ENCODE measurements at places on chromosomes 3 and 15.

DNA sequence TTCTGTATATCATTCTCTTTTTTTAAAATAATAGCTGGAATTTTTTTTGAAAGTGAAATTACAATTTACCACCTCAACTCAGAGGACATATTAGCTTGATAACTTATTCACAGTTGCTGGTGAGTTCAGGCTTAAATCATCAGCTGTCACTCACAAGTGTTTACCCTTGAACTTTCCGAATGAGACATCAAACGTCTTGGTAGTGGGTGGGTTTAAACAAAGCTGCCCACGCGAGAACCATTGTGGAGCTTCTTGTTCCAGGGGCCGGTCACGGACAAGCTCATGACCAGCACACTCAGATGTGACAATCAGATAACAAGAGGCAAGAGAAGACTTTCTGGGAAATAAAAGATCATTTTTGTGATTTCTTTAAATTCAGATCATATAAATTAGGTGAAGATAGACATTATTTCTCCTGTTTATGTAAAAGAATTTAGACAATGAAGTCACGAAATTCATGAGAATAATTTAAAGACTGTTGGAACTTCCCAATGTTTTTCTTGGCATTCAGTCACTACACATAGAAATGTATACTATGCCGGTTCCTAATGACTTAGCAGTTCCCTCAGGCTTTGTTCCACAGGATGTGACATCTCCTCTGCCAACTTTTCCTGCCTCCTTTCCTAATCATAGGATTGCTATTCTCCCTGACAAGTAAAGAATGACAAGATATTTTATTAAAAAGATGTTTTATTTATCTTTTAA lies 29.3 kb downstream of the BTD start:
- H3K27ac ChIP-seq: no peak overlapping the region
- no peak overlapping the region for H3K4me3 ChIP-seq
- DNase-seq: no peak
- H3K4me1 ChIP-seq: peaks cover 61% of the 10 kb centered on the region
- H3K36me3 ChIP-seq: peaks cover under 1% of the 10 kb centered on the region

DNA sequence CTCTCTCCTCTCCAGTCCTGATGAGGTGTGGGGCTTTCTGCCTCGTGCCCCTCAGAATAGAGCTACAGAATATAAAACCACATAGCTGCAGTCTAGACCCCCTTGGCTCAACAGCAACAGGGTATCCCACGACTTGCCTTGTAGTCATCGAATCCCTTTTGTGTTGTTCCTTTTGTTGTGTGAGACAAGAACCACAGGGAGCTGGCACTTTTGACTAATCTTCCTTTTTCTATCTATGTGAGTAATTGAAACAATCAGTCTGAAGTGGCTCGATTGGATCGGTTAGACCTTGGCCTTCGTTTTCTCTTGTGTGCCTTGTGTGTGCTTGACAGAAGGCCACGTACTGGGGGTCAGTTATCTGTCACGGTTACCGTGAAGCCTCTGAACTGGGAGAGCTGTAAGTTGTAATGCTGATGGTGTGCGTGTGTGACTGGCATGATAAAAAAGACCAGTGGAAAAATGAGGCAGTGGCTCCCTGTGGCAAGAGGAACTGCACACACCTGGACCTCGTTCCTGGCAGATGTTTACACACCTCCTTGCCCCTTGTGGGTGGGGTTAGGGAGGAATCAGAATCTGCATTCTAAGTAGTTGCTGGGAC lies 23.2 kb upstream of the IQCF6 start:
- H3K36me3 ChIP-seq: no peaks in the 10 kb centered on the region
- H3K27me3 ChIP-seq: no peaks in the 10 kb centered on the region
- peak overlapping the region; percentile 13 for H3K4me3 ChIP-seq
- H3K27ac ChIP-seq: peak overlapping the region; percentile 57
- no peak for DNase-seq

- no peak for DNase-seq
- H3K27ac ChIP-seq: no peak overlapping the region
- peaks cover 2% of the 10 kb centered on the region for H3K4me1 ChIP-seq
- no peaks in the 10 kb centered on the region for H3K27me3 ChIP-seq
- no peak overlapping the region for H3K4me3 ChIP-seq
These were observed 105.9 kb downstream of the ROBO1 start for GRCh38 chr3:79661896-79662295.

DNA sequence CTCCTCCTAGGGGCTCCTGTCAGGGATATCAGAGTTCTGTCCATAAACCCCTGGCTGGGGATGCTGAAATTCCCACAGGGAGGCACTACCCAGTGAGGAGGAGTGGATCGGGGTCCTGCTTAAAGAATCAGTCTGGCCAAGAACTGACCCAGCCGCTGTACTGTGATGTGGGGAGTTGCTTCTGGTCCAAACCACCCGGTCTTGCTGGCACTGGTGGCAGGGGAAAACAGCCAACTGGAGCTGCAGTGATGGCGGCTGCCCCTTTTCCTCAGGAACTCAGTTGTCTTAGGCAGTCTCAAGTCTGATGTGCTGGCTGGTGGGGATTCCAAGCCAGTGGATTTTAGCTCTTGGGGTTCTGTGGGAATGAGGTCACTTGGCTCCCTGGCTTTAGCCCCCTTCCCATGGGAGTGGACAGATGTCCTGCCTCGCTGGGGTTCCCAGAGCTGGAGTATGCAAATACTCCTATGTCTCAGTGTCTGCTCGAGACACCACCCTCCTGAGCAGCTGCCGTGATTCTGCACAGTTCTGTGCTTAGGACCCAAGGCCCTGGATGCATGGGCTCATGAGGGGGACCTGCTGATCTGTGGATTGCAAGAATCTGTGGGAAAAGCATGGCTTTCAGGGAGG lies 97.1 kb downstream of the SLC25A26 start:
- H3K27me3 ChIP-seq: no peaks in the 10 kb centered on the region
- no peak for DNase-seq
- H3K4me3 ChIP-seq: no peak overlapping the region
- H3K27ac ChIP-seq: no peak overlapping the region
- peaks cover 18% of the 10 kb centered on the region for H3K4me1 ChIP-seq
- H3K36me3 ChIP-seq: peaks cover 2% of the 10 kb centered on the region

DNA sequence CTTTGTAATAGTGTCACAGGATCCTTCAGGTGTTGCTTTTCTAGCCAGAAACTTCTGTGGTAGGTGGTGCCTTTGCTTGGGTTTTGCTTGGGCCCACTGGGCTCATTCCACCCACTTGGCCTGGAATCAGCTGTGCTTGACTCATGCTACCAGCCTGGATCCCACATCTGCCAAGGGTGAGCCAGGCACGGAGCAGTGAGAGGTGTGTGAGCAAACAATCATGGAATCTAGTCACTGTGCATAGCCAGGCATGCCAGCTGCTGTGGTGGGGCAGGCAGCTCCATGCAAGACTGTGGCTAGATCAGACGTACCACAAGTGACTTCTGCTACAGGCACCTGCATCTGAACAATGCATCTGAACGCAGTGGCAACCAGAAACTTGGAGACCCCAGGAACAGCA lies 275.9 kb downstream of the UBE2E2 start:
- H3K4me3 ChIP-seq: no peak overlapping the region
- H3K27ac ChIP-seq: no peak overlapping the region
- no peaks in the 10 kb centered on the region for H3K27me3 ChIP-seq
- DNase-seq: no peak

DNA sequence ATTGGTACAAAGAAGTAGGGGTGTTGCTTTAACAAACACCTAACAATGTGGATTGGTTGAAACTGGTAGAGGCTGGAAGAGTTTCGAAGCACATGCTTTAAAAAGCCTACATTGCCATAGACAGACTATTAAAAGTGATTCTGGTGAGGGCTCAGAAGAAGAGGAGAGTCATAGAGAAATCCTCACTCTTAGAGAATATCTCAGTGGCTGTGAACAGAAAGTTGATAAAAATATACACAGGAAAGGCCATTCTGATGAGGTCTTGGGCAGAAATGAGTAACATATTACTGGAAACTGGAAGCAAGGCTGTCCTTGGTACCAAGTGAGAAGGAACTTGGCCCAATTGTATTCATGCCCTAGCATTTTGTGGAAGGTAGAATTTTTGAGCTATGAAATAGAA lies 173.7 kb upstream of the CRBN start:
- H3K27me3 ChIP-seq: no peaks in the 10 kb centered on the region
- no peak overlapping the region for H3K4me3 ChIP-seq
- no peaks in the 10 kb centered on the region for H3K4me1 ChIP-seq
- no peak for DNase-seq

DNA sequence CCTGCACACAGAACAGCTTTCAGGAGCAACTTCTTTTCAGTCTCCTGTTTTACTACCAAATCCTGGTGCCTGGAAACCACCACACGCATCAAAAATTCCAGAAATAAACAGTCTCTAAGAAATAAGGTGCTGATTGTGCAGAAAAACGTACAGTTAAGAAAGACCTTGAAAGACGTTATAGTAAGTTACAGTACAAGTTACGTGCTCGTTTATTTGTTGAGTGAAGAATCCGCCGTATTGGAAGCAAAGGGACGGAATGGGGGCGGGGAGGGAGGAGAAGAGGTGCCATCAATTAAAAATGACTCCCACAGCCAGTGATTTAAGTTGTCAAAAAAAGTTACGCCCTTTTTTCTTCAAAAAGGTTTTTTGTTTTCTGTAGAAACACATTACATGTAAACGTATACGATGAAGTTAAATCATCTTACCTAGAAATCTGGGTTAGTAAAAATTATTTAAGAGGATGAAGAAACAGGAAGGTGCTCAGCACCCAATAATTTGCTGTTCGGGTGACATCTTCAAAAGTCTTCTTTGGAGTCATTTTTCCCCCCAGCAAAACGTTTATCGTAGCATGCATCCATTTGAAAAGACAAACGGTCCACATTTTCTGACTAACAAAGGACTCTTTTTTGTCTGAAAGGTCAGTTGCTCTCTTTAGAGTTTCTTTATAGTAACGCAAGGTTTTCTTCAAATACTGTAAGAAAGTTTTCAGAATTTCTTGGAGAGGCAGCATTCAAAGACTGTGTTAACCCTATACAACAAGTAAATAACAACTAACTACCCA lies 782 bp upstream of the UACA start:
- peak overlapping the region; percentile 91 for H3K27ac ChIP-seq
- H3K27me3 ChIP-seq: peaks cover 3% of the 10 kb centered on the region
- no peak for DNase-seq
- peaks cover 33% of the 10 kb centered on the region for H3K4me1 ChIP-seq
- H3K4me3 ChIP-seq: peak overlapping the region; percentile 84
- no peaks in the 10 kb centered on the region for H3K36me3 ChIP-seq

- no peaks in the 10 kb centered on the region for H3K27me3 ChIP-seq
- no peaks in the 10 kb centered on the region for H3K36me3 ChIP-seq
- no peak for DNase-seq
These were observed 36.0 kb upstream of the ARPIN start for GRCh38 chr15:89948796-89949195.

DNA sequence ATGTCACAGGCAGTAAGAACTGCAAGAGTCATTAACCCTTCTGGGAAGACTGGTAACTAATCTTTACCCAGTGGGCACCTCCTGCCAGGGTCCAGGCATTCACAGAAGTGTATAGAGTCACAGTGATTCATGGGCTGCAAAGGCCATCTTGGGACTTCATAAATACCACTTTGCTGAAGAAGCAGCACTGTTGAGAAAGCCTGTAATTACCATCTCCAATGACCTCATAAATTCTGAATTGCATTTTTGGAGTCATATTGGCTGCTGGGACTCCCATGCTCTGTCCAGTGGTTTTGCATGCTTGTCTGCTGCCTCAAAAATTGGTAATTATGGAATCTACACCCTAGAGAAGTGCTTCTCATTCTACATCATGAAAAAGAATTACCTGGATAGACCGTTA lies 837.2 kb downstream of the NTRK3 start:
- peaks cover 11% of the 10 kb centered on the region for H3K4me1 ChIP-seq
- H3K27me3 ChIP-seq: no peaks in the 10 kb centered on the region
- DNase-seq: no peak

DNA sequence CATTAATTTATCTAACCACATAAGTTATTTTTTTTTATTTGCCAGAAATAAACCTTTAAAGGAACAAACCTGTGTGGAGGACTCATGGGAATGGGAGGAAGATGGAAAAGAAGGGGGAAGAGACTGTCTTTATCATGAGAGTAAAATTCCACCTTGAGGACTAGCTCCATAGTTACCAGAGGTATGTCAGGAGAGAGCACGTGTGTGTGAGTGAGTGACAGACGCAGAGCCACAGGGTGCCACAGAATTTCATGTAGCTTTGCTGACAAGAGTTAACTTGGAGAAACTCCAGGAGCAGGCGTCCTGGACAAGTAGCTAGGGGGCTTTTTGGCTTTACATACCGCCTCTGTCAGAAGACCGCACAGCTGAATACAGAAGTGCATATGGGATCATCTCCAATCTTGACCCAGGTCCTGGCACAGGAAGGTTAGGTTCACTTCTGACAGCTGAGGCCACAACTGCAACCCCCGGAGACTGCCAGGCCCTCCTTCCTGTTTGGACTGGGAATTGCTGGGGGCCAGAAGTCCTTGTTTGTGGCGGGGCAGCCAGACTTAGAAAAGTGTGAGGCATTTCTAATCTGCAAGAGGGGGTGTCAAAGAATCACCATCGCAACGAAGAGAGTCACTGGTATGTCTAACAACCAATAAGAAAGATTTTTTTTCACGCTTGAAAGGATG lies 197.8 kb upstream of the TPM1 start:
- no peaks in the 10 kb centered on the region for H3K27me3 ChIP-seq
- H3K36me3 ChIP-seq: 0 out of 2 replicates have a peak, but pooled peaks cover 7% of the 10 kb centered on the region
- no peak overlapping the region for H3K4me3 ChIP-seq
- H3K27ac ChIP-seq: no peak overlapping the region
- DNase-seq: no peak
- peaks cover 38% of the 10 kb centered on the region for H3K4me1 ChIP-seq

DNA sequence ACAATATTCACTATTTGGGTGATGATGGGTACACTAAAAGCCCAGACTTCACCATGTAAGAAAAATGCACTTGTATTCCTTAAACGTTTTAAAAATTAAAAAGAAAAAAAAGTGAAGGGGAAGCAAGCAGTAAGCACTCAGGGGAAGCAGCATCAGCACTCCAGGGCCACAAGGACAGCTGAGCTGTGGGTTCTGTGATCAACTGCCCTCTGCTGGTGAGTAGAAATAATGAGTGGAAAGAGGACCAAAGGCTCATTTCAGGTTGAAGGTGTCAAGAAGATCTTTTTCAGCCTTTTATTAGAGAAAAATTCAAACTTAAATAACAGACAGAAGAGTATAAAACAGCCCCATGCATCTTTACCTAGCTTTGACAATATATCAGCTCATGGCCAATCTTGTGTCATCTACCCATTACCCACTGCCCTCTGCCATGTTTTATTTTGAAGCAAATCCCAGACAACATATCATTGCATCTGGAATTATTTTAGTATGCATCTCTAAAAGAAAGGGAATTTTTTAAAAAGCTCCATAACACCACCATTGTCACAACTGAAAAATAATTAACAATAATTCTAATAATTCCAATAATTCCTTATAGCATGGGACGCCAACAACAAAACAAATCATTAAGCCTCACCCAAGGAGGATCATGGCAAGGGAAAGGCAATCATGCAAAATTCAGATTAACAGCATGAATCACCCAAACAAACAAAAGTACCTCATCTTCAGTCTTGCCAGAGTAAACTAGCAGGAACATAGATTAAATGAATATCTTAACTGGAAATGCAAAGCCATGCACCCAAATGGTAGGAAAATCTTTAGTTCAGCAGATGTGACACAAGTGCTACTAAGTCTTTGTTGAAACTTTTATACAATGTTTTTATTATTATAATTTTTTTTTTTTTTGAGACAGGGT lies 42.5 kb downstream of the TAMM41 start:
- DNase-seq: peak; percentile 28
- H3K27me3 ChIP-seq: no peaks in the 10 kb centered on the region
- no peak overlapping the region for H3K27ac ChIP-seq
- no peaks in the 10 kb centered on the region for H3K4me1 ChIP-seq
- no peak overlapping the region for H3K4me3 ChIP-seq
- peaks cover 61% of the 10 kb centered on the region for H3K36me3 ChIP-seq

- H3K27me3 ChIP-seq: no peaks in the 10 kb centered on the region
- H3K4me1 ChIP-seq: peaks cover 24% of the 10 kb centered on the region
- H3K4me3 ChIP-seq: no peak overlapping the region
- DNase-seq: no peak
- H3K36me3 ChIP-seq: no peaks in the 10 kb centered on the region
These were observed 81.0 kb upstream of the ZPLD1 start for GRCh38 chr3:102353805-102354204.
